Heart left ventricle (tissue), 16 donors: ENCODE measurements at places on chromosomes 1 and 21.

DNA sequence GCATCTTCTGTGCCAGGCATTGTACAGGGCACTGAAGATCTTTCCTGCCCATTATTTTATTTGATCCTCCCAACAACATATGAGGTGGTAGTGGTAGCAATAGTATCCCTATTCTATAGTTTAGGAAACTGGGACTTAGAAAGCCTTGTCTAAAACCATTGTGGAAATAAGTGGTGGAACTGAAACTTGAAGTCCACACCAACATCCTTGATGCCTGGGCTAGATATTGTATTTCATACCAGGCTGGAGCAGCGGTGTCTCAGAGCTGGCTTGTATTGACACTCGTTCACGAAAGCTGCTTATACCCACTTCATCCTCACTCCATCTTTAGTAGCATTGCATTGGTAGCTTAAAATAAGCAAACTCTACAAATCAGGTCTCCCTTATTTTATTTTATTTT, 9.7 kb upstream of the CTSS start:
- DNase-seq: no peak

DNA sequence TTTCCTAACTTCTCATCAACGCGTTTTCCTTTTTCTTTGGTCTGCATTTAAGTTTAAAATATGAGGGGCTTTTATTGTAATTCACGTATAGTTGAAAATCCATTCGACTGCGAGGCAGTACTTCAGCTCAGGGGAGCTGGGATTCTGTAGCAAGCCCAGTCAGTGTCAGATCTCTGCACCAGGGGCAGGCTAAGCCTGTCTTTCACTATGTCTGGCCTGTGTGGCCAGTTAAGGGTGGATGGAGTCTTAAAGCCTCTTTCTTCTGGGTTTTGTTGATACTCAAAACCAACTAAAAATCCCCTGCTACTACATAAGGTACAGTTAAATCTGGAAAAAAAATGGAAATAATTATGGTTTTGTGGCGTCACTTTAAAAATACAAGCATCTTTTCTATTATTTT, 124.7 kb downstream of the TYW3 start:
- no peak for DNase-seq

- DNase-seq: no peak
Measured at GRCh38 chr1:153565529-153566374, at the start of gene S100A2. TSS of gene S100A2 (minus strand) at chr1:153565844. CDS start at chr1:153563877, 1,967 bp downstream.

- no peak for DNase-seq
Measured at GRCh38 chr1:109762821-109763645, 690 bp downstream of the EPS8L3 start.

DNA sequence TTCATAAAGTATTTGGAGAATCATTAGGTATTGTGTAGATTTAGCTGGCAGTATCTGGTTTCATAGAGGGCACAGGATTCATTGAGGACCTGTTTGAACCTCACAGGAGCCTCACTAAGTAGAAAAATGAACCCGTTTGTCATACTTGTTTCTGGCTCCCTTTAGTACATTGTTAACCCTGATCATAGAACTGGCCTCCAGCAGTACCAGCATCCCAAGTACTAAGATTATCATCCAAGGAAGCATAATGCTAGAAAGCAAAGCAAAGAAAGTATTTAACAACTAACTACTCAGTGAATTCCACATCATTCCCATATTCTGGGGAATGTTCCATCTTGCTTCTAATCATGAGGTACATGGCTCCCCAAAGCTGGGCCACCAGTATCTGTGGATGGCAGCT, 54.9 kb downstream of the IVNS1ABP start:
- DNase-seq: no peak

DNA sequence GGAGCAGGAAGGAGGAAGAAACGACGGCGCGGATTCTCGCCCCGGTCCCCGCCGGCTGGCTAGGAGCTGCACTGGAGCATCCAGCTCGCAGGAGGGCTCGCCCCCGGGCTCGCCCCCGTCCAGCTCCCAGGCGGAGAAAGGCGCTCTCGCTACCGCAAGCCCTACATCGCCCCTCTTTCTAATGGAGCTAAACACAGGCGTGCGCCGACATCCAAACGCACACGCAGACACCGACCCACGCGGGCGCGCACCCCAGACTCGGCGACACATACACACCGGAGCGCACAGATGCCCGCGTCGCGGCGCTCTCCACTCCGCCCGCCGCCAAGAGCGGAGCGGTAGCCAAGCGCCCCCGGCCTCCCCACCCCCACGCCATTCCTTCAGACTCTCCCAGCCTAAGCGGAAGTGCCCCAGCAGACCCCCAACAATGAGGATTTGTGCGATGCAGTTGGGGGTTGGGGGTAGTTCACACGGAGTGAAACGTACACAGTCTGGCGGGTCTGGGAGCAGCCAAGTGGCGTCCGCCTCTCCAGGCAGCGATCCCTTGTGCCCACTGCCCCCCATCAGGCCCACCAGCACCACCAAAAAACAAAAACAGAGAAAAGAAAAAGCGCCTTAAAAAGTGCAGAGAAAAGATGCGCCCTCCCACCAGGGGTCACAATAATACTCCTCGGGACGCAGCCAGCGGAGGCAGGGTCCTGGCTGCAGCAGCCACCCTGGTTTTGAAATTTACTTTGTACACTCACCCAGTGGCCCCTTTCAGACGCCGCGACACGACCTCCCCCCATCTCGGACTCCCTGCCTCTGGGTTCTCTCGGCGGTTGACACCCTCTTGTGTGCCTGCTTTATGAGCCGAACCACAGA, 1.4 kb downstream of the DAB1 start:
- DNase-seq: peak; percentile 35

- DNase-seq: no peak
Measured at GRCh38 chr1:47479664-47480063, 41.8 kb downstream of the FOXD2 start.

DNA sequence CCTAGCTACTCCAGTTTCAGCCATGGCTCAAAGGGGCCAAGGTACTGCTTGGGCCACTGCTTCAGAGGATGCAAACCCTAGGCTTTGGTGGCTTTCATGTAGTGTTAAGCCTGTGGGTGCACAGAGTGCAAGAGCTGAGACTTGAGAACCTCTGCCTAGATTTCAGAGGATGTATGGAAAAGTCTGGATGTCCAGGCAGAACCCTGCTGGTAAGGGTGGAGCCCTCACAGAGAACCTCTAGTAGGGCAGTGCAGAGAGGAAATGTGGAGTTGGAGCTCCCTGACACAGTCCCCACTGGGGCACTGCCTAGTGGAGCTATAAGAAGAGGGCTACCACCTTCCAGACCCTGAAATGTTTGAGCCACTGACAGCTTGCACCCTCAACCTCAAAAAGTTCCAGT, 16.2 kb downstream of the RIIAD1 start:
- DNase-seq: no peak

- DNase-seq: no peak
Measured at GRCh38 chr1:12601700-12602658, 16.0 kb downstream of the DHRS3 start.

DNA sequence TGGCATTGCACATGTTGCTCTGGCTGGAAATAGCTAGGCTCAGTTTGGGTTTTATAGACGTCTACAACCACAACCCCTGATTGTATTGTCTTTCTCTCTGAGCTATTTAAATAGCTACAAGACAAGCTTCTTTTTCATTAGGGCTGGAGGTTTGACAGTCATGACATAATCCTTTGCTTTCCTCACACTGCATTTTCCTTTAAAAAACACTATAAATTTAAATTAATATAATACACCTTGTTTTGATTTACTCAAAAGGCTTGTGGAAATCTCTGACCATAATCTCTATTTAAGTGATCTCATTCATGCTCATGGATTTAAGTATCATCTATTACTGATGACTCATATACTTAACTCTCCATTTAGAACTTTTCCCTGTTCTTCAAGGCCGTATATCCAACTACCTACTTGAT, 50.4 kb upstream of the PTGFR start:
- no peak for DNase-seq

DNA sequence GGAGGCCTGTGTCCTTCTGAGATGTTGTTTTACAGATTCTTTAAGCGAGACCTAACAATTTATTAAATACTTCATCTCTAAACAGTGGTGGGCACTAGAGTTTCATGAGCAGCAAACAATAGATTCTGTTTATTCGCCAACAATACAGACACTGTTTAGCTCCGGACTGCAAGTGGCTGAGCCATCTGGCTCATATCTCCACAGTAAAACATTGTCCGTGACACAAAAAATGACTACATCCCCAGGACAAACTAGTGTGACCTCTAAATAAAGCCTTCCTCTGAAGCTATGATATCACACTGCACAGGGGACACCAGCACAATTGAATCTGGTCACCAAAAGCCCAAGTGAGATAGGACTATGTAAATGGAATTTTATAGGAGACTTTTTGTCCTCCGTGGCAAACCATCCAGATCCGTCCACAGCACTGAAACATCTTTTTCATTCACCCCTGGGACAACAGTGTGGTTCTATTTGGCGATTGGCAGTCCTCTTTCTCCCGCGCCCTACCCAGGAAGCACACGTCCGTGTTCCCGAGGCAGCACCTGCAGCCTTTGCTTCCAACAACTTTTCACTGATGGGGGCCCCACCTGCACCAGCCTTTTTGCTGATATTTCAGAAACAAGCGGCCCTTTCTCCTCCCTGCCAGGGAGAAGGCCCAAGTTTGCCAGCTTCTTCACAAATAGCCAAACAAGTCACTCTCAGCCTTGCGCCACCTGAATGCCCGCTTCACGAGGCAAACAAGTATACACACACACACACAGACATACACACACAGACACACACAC, 47.4 kb downstream of the OLIG1 start:
- DNase-seq: no peak

GRCh38 chr1:196115646-196116045, 492.6 kb downstream of the KCNT2 start:
- peak; percentile 86 for DNase-seq

DNA sequence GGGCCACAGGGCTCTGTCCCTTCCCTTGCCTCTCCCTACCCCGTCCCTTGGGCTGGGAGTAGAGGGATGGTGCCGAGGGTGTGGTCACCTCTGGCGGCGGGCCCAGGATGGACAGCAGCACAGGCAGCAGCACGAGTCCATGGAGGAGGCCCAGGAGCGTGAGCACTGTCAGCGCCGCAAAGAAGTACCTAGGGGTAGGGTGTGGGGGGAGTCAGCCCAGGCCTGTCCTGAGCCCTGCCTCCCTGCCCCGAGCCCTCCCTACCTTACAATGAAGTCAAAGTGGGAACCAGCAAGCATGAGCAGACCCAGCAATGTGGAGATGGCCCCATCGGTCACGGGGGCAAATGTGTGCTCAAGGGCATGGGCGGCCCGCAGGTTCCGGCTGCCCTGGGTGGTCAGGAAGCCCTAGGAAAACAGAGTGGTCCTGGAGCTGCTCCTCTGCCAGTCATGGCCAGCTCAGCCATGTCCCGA, 14.7 kb downstream of the BTBD19 start:
- DNase-seq: no peak
